ENCODE measurements at places on chromosomes 5 and 9.

- no peak for DNase-seq
Observed at GRCh38 chr5:64622991-64623390, 67.3 kb upstream of the SHISAL2B start.

DNA sequence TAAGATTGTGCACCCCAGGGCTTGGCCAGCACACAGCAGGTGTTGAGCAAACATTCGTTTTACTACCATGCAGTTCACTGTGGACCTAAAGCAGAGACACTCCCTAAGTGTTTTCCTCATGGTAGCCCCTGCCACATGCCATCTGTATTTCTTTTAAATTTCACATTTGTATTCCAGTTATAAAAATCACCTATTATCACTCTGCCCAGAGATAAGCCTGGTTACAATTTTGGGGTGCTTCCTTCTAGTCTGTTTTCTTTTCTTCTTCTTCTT, 10.9 kb upstream of the FIBCD1 start:
- DNase-seq: no peak

DNA sequence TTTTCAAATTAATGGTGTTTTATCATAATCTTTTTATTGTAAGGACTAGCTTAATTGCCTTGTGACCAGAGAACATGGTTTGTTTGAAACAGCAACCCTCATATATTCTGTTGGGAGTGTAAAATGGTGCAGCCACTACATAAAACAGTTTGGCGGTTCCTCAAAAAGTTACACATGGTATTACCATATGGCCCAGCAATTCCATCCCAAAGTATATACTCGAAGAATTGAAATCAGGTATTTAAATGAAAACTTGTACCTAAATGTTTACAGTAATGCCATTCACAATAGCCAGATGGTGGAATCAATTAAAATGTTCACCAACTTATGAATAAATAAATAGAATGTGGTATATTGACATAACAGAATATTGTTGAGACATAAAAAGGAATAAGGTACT, 14.8 kb upstream of the IL33 start:
- DNase-seq: no peak

- no peak for DNase-seq
Observed at GRCh38 chr5:112064271-112064701, 307.3 kb upstream of the NREP start.

GRCh38 chr9:15018096-15018637, 107.9 kb upstream of the FREM1 start:
- DNase-seq: no peak

GRCh38 chr9:13205824-13206223, 73.7 kb downstream of the MPDZ start:
- no peak for DNase-seq

GRCh38 chr9:133585481-133586351, 23.5 kb downstream of the FAM163B start:
- DNase-seq: no peak

GRCh38 chr5:93993161-93993560, 251.8 kb upstream of the POU5F2 start:
- DNase-seq: no peak

DNA sequence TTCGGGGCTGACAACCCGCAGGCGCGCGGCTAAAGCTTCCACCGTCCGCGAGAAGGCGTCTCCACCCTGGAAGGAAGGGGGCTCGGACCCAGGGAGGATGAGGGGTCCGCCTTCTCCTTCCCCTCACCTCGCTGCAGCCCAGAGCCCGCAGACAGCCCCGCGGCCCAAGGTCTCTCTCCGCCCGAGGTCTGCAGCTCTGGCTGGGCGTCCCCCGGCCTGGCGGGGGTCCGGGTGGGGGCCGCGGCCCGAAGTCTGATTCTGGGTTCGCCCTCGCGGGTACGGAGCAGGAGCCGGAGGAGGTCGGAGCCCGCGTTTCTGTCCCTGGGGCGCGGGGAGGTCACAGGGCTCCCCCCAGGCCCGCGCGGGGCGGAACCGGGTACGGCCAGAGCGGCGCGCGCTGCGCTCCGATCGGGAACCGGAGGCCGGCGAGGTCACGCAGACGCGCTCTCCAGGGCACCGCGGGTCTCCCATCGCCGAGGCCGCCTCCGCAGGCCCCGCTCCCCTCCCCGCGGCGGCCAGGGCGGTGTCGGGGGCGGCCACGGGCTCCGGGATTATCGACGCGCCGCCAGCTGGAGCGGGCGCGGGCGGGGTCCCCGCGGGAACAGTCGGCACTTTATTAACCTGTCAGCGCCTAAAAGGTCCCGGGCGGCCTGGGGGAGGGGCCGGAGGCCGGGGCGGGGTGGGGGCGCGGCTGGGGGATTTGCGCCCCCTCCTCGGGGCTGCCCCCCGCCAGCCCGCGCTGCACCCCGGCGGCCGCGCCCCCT, 11.6 kb downstream of the LHX3 start:
- no peak for DNase-seq

- DNase-seq: peak; percentile 48
Observed at GRCh38 chr5:43063721-43064171, 23.6 kb upstream of the ANXA2R start.

DNA sequence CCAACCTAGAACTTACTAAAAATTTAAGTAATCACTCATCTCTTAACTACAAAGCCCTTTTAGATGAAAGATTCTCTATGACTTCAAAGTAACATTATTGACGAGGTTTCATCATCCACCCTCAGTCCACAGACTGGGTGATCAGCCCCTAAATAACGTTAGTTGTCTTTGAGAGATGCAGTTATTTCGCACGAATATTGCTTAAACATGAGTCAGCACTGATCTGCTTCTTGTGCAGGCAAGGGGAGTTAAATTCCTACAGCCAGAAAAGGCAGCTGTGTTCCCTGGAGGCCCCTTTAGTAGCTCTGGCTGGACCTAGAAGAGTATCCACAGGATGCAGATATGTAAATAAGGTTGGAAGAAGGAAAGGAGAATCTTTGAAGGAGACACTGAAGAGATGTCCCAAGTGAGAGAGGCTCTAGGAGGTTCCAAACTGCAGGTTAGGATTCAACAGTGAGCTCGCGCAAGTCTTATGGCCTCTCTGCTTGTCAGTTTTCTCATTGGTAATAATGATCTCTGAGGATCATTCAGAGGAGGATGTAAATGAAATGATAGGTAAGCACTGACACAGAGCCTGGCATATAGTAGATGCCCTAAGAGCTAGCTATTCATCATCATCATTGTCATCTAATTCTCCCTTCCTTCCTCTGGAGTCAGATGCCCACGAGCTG, 122.2 kb upstream of the MAN2A1 start:
- DNase-seq: no peak

DNA sequence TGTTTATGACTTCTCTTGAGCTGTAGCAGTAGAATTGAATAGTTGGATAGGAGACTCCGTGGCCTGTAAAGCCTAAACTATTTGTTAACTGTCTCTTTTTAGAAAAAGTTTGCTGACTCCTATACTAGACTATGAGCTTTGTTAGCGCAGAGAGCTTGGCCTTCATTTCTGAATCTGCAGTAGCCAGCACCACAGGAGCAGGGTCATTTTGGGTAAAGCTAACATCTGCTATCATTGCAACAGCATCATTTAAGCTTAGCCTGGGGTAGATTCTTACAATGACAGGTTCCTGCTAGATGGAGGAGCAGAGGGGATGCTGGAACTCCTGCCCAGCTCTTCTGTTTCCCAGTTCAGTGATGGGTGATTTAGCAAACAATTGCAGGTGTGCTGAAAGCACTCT, 133.7 kb upstream of the ASTN2 start:
- DNase-seq: no peak

DNA sequence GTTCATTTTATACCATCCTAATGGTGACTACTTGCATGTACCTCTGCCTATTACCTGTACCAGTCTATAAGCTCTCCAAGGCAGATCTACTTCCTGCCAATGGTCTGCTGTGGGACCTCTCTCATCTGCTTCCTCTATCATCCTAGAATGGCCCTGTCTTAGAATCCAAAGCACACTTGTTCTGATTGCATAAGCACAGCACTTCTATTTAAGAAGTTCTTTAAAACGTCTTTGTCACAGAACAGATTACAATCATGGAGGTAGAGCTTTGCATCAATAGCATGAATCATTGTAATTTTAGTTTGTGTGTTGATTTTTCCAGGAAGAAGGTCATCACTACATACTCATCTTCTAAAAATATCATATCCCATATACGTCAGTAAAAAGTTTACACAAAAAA, 131.8 kb upstream of the ACOT12 start:
- DNase-seq: no peak

DNA sequence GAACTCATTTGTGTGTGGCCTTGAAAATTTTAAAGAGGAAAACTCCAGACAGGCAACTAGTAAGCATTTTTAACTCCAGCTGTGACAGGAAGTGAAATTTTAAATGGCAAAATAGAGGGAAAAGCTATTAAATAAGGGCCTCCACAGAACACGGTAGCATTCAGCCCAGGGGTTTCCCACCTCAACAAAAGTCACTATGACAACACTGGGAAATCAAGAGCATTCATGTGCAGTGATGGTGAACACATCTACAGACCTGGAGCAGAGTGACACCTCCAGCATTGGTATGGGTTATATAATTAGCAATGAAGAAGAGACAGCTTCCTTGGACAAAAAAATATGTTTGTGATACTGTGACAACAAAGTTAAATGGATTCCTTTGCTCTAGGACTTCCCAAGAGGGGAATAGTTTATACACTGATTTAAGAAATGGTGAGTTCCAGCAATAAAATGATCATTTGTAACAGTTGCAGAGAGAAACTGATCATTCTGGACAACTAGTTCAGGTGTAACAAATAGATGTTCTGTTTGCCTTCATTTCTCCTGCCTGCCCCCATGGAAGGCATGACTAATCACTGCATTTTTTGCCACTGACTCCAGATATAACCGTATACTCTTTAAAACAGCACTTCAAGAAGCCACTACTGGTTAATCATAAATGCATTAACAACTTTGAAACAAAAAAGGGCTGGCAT, 93.3 kb upstream of the SLC44A1 start:
- DNase-seq: no peak

- DNase-seq: no peak
Observed at GRCh38 chr5:1777281-1778137, 22.1 kb downstream of the MRPL36 start.

- no peak for DNase-seq
Observed at GRCh38 chr5:39440958-39441624, 16.3 kb upstream of the DAB2 start.

GRCh38 chr9:106438928-106439327, 424.0 kb upstream of the ZNF462 start:
- no peak for DNase-seq

DNA sequence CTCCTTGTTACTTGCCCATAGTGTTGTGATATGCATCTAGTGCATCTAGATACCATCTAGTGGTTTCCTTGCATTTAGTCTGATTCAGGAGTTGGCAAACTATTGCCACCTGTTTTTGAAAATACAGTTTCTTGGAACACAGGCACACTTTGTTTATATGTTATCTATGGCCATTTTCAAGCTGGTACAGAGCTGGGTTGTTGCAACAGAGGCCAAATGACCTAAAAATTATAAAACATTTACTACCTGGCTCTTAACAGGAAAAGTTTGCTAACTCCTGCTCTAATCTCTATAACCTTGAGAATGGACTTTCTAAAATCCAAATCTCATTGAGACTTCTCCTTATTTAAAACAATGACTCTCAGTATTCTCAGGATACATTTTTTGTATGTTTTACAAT, 19.4 kb upstream of the FBXO38 start:
- DNase-seq: no peak

GRCh38 chr5:367358-368130, 46.0 kb downstream of the AHRR start:
- DNase-seq: no peak

GRCh38 chr5:171226864-171227263, 82.2 kb upstream of the TLX3 start:
- DNase-seq: no peak

- no peak for DNase-seq
Observed at GRCh38 chr9:136519263-136520052, 26.4 kb downstream of the NOTCH1 start.

DNA sequence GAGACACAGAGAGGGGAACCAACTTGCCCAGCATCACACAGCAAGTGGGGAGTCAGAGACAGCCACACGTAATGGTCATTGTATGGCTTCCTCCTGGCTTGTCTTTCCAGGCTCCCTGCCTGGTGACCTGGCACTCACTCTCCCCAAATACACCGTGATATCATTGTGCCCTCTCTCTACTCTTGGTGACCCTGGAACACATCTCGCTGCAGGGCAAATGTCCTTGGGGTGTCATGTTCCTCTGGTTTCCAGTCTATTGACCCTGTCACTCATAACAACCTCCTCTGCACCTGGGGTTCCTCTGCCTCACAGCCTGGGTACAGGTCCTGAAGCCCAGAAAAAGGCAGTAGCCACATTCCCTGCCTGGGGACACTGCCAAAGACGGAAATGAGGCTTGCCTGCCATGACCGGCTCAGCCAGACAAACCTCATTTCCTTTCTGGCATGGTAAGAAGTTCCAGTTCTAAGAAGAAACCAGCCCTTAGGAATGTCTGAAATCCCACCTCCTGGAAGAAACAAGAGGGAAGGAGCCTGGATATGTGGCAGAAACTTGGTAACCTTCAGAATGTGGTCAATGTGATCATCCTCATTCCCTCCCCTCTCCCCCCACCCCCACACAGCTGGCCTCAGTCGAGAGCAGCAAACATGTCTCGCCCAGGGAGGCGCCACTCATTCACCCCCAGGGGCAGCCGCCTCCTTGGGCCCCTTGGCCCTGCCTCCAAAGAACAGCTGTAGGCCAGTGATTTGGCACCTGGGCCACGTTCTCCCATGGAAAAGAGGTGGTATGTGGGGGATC, 30.6 kb upstream of the SMU1 start:
- DNase-seq: no peak

DNA sequence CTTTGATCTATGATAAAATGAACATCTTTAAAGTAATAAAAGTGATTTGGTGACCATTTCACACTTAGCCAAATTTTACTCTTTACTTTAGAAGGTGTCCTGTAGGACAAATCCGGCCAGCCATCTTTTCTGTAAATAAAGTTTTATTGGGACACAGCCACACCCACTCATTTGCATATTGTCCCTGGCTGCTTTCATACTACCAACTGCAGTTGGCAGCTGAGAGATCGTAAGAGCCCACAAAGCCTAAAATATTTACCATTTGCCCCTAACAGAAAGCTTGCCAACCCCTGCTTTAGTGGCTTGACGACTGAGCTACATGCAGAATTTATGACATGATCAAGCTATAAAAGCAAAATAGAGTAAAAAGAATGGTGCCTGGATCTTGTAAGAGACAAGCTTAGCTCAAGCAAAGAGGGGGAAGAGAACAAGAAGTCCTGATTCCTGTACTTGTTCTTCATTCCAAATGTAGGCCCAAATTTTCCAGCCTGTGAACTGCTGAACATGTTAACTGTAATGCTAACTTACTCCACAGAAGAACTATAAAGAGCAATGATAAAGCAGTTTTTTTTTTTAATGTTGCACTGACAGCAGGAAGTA, 7.4 kb upstream of the FBXO10 start:
- DNase-seq: no peak

- no peak for DNase-seq
Observed at GRCh38 chr9:111821006-111821528, 26.3 kb upstream of the SHOC1 start.

DNA sequence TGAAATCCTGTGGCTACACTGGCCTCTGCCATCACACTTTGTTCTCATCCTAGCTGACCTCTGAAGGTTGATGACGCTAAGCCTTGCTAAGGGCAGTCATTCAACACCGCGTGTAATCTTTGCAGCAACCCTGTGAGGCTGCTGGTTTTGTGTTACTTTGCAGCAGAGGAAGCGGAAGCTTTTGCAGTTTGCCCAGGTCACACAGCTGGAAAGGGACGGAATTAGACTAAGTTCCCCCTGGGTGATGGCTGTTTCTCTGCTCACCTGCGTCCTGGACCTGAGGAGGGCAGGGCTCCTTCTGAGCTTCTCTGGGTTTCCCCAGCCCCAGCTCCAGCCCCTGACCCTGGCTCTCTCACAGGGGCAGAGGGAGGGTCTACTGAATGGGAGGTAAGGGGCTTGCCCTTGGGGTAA, 7.3 kb upstream of the SLC25A51 start:
- no peak for DNase-seq
